ENCODE measurements at places on chromosomes 4 and X.

DNA sequence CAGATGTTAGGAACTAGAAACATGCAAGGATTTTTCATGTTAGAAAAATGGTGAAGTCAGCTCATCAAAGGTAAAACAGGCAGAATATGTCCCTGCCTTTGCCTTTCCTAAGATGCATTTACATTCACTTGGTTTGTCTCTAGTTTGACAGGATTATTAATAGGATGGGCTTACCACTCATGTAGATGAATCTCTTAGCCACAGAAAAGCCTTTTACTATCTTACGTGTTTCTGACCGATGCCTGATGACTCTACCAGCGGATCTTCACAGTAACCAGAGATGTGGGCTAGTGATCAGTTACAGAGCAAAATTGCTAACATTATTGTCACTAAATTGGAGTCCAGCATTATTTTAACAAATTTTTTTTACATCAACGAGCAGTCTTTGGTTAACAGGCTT lies 187.6 kb downstream of the MAML3 start:
- DNase-seq: no peak

- DNase-seq: no peak
These were observed 222.0 kb upstream of the HHIP start for GRCh38 chr4:144423930-144424329.

DNA sequence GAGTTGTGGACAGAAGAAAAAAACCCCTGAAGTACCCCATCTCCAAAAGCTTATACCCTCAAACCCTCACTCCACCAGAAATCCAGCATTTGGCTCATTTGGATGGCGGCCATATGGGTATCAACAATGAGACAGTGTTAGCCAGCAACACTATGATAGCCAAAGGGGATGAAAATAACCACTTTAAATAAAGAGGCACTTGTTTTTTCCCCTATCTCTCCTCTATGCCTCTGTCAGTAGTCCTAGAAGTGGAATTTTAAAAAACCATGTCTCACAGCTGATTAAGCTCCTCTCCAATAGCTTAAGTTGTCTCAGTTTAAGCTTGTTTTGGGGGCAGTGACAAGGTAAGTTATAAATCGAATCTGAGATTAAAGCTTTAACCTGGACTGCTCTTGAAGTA lies 124.0 kb downstream of the MOSPD2 start:
- no peak for DNase-seq

DNA sequence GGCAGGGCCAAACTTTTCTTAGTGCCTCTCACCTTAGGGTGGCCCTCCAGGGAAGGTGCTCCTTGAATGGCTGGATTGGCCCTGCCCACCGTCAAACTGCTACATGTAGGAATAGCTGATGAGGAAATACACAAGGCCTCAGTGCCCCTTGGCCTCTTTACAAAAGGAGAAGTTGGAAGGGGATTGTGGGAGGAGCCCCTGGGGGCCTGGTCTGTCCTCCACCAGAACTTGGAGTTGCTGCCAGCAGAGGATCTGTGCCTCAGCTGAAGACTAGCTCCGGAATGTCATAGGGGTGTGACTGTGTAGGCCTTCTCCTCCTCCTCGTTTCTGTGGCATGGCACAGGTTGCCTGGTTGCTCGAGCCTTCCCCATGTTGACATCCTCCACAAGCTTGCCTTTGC lies 142.7 kb downstream of the AMMECR1 start:
- no peak for DNase-seq

GRCh38 chrX:149131774-149132173 lies 373.3 kb downstream of the IDS start:
- DNase-seq: no peak

GRCh38 chr4:93384887-93385286 lies 443.7 kb upstream of the ATOH1 start:
- DNase-seq: no peak

DNA sequence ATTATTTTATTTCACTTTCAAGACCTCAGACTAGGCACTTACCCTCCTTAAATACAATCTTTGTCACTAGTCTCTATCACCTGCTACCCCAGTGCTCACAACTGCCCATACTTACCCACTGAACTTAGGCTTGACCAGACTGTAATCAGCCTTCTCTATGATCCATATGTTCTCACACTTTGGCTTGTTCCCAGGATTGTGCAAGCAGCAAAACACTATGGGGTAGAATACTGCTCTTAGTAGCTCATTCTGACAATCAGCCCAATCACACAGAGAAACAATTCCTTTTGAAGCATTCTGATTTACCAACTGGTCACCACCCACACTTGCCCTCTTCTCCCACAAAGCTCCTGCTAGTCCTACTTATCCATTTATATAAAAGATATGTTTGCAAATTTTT lies 878.3 kb downstream of the FSTL5 start:
- no peak for DNase-seq

DNA sequence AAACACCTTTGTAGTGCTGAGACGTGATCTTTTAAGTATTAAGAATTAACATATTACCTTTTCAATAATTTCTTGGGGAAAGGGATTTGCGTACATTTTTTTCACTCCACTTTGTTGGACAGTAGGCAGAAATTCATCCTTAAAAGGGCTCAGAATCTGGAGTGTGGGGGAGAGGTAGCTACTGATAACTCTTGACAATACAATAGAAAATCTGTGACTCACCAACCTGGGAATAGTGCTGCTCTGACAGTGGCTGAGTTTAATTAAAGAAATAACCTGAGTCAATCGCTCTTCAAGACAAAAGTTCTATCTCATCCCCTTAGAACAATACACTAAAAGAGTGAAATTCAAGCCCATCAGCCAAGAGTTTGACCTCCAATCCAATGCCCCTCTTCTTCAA lies 60.2 kb downstream of the SLC9A7 start:
- no peak for DNase-seq

DNA sequence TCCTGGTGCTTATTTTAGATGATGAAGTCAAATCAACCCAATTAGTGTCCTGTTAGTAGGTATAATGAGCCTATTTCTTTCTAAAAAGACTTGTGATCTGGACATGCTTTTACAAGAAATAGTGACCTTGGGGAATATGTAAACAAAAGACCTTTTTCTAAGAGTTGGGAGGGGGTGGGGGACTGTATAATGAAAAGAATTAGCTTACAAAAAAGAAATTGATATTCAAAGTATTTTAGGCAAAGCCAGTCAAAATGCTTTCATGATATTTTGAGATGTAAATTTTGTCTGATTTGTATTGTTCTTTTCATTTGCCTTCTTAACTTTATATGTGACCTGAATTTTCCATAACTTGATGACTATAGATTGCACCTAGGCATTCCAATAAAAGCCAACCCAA lies 114.6 kb downstream of the DCTD start:
- DNase-seq: no peak

- DNase-seq: no peak
These were observed 182.8 kb downstream of the MOSPD2 start for GRCh38 chrX:15056044-15056443.

- no peak for DNase-seq
These were observed 169.2 kb downstream of the SPCS3 start for GRCh38 chr4:176489001-176489400.

DNA sequence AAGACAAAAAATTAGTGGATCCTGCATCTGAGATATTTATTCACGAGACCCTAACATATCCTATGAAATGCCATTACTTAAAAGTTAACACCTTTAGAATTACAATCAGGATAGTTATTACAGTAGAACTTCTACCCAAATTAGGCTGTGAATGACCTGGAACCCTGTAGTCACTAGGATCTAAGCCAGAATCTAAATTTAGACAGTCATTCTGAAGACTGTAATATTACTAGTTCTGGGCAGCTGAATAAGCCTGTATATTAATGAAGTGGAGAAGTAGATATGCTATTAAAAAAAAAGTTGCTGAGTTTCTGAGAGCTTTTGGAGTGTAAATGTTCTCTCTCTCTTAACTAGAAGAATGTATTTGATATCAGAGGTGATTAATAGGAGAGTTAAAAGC lies 67.0 kb downstream of the FAM13A start:
- DNase-seq: no peak
